ENCODE measurements at places on chromosomes 2 and 18. TPM values are rescaled to one million over a fixed set of nuclear protein-coding genes. Genes with fewer than 3 reads are reported as not detected.

Gene COL4A4
- 1.7 TPM for total RNA-seq

Gene SPRED2
- total RNA-seq: 14.9 TPM

Gene CIDEA
- 0.50 TPM for total RNA-seq

Gene CASP10
- total RNA-seq: 8.1 TPM

Gene DPP4
- total RNA-seq: 15.7 TPM

Gene CAPN14
- 0.28 TPM for total RNA-seq

Data from spinal cord (tissue), 10 donors.